Glomerular endothelial cell (primary cell): ENCODE measurements at places on chromosomes 11 and 22. TPM values are rescaled to one million over a fixed set of nuclear protein-coding genes. Genes with fewer than 3 reads are reported as not detected.

Gene MMP3
- total RNA-seq, result not detected in 2 replicates

Gene C22orf31
- not detected in 2 replicates for total RNA-seq

Gene B3GAT1
- not detected in 2 replicates for total RNA-seq

DNA sequence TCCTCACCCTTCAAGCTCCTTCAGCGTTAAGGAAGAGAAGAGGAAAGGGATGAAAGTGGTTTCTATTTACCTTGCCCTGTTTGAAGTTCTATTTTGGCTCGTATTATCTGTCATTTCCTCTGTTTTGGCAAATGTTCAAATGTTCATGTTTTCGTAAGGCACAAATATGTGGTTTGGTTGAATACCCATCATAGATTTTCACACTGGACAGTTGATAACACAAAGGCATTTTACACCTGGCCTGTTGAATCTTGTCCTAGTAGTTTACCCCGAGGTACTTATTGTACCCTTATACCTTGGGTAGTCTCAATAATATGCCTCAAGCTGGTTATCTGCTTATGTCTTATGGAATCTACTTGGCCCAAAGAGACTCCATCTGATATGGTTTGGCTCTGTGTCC lies 706.9 kb downstream of the METTL15 start:
- DNase-seq, result no peak

- no peak for DNase-seq
Measured at GRCh38 chr11:80627364-80627763, 1186.5 kb upstream of the TENM4 start.

DNA sequence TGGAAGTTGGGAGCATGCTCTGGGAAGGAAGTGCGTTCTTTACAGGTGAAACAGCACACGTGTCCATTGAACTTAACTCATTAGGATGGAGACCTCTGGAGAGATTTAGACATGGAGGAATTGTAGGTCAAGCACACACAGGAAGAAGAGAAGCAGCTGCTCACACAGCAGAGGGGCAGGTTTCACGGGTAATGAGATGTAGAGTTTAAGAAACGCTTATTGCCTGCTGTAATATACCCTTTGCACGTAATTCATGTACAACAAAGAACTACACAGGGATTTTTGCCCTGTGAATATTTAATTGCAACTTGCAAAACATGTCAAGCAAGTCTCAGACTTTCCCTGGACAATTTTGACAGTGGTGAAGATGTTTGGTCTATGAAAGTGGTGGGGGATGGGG lies 508.0 kb downstream of the OPCML start:
- DNase-seq, result no peak

DNA sequence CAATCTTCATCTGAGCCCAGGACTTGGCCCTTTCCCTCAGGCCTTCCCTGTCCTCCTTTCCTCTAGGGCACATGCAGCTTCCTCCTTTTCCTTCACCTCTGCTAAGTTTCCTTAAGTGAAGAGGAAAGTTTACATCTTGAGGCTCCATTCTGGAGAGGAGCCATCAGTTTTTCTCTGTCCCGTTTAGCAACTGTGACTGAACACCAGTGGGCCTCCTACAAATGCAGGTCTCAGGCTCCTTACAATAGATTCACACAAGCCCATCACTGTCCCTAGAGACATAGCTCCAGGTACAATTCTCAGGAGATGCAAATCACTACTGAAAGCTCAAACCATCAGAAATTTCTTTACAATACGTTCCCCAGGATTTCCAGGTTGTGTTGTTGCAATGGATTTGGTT lies 23.3 kb upstream of the LYVE1 start:
- DNase-seq, result no peak

GRCh38 chr11:75522286-75523044 lies 3.3 kb downstream of the GDPD5 start:
- no peak for DNase-seq

- DNase-seq, result no peak
Measured at GRCh38 chr22:45212306-45212709, 28.4 kb downstream of the KIAA0930 start.

DNA sequence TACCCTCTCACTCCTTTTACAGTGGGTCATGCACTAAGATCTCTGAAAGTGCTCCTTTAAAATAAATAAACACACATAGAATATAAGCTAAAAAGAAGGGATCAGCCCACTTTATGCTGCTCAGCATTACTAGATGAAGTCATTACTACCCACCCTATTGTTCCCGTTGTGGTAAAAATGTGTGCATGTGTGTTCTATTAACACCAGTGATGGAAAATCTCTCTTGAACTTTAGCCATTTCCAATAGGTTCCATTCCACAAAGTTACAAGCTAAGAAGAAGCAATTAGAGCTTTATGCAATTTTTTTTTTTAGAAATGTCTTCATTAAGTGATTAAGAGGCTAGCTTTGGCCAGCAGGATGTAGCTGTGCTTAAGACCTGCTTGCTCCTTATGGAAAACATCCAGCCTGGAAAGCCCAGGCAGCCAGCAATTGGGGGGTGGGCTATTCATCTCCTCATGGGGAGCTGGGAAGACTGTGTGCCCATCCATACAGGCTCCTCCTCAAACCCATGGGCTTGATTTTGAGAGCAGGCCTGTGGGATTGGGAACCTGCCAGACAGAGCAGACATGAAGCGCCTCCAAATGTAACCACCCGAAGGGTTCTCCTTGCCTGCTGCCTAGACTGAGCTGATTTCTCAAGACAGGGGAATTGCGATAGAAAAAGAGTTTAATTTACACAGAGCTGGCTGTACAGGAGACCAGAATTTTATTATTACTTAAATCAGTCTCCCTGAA lies 92.9 kb upstream of the PARVA start:
- no peak for DNase-seq

DNA sequence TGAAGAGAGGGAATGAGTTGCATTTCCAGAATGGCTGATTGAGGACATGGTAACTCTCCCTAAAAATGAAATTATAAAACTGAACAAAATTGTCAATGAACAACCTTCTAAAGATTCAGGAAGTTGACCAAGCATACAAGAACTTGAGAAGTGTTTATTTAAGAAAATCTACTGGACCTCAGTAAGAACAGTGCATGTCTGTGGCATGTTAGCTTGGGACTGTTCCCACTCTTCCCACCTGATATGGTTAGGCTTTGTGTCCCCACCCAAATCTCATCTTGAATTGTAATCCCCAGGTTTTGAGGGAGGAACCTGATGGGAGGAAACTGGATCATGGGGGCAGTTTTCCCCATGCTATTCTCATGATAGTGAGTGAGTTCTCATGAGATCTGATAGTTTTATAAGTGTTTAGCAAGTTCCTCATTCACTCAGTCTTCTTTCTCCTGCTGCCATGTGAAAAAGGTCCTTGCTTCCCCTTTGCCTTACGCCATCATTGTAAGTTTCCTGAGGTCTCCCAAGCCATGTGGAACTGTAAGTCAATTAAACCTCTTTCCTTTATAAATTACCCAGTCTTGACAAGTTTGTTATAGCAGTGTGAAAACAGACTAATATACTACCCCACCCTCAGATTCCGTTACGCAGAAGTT lies 15.4 kb downstream of the MS4A13 start:
- DNase-seq, result no peak

- DNase-seq, result no peak
Measured at GRCh38 chr11:59842316-59842715, 3.0 kb downstream of the CBLIF start.
